ENCODE measurements at places on chromosomes 2 and 18. TPM values are rescaled to one million over a fixed set of nuclear protein-coding genes. Genes with fewer than 3 reads are reported as not detected.
A peak's percentile ranks its signal among the peaks of the same experiment; 100 is the strongest.

The CTAGE1 gene
- total RNA-seq: not detected

The MYOM1 gene
- 19.9 TPM for total RNA-seq

The COL4A4 gene
- 7.4 TPM for total RNA-seq

- DNase-seq: no peak
Measured at GRCh38 chr2:163734881-163735684, 725 bp downstream of the FIGN start.

- no peak for DNase-seq
Measured at GRCh38 chr2:227612546-227613271, 1.9 kb downstream of the SCYGR3 start.

GRCh38 chr2:235627682-235628081 lies 133.8 kb downstream of the AGAP1 start:
- DNase-seq: no peak

- DNase-seq: no peak
Measured at GRCh38 chr2:148594216-148594615, 50.3 kb upstream of the EPC2 start.

GRCh38 chr2:172279813-172280212 lies 147.6 kb upstream of the ITGA6 start:
- DNase-seq: no peak

- DNase-seq: no peak
Measured at GRCh38 chr2:179460181-179460929, 195.7 kb upstream of the SESTD1 start.

The FZD7 gene
- total RNA-seq: 13.0 TPM

DNA sequence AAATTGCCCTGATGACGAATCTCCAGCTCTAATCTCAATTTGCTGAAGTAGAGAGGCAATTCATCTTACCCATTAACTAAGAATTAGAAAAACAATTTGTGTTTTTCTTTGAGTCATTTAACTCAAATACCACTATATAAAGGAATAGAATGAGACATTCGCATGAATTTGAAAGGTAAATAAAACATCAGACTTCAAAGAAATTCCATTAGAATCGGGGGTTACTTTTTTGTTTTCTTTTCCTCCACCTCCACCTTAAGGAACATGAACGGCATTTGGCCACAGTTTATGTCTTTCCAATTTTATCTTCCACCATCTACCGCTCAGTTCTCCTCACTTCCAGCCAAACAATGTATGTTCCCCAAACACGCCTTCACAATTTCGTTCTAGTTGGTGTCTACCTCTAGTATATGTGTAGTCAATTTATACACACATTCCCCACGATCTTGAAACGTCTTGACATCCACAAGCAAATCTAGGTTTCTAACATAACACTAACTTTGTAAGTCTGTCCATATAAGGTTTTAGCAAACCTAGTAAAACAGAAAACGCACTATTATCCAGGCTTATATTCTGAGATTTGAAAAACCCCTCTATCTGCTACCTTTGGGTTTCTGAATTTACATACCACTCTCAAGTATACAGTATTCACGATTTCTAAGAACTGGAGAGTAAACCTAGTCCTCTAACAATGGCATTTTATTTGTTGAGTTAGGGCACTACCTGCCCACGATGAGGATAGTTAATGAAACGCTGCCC lies 1.2 kb upstream of the SMCHD1 start:
- no peak for DNase-seq

DNA sequence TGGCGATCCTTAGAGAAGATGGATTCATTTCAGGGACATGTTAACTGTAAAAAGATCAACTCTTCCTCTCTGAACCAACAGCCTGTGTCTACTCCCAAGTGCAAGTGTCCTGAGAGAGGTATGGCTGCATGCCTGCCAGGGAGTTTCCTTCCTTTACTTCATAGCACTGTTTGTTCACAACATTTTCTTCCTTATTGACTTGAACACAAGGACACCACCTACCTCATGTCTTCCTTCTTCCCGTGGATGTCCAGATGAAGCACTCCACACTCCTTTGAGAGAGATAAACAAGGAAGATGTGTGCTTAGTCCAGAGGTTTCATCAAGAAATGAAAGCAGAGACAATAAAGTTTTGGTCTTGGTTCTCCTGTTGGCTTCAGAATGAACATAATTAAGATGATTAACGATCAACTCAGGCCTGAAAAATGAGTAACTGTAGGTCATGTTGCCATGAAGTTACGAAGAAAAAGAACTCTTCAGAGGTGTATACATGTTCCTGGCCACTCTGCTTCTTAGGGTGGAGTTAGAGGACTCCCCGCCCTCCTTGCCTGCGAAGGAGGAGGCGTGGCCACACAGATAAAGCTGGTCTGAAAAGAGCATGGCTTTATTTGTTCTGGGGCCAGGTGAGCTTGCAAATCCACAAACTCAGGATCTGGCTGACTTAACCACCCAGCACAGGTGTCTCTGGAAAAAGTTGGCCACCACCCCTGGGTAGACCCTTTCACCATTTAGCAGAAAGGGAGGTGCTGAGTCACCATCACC lies 155.0 kb upstream of the KCTD1 start:
- no peak for DNase-seq

The FLACC1 gene
- 5.4 TPM for total RNA-seq

The TNFAIP6 gene
- total RNA-seq: 14.4 TPM

- no peak for DNase-seq
Measured at GRCh38 chr18:58148954-58149471, 105.0 kb downstream of the NEDD4L start.

DNA sequence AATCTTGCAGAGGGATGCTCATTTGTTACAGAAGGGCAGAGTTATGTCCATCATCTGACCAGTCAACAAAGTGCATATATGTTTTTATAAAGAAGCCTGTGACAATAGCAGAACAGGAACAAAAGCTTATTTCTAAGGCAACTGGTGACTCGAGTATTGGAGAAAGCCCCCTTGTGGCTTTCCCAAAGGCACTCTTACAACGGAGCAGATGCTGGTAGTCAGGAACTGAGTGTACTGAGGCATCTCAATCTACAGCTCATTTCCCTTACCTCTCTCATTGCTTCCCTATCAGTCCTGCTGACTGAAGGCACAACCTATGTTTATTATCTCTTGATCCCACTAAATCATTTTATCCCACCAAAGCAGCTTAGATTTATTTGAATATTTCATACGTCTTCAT lies 557.1 kb upstream of the CHAC2 start:
- no peak for DNase-seq

DNA sequence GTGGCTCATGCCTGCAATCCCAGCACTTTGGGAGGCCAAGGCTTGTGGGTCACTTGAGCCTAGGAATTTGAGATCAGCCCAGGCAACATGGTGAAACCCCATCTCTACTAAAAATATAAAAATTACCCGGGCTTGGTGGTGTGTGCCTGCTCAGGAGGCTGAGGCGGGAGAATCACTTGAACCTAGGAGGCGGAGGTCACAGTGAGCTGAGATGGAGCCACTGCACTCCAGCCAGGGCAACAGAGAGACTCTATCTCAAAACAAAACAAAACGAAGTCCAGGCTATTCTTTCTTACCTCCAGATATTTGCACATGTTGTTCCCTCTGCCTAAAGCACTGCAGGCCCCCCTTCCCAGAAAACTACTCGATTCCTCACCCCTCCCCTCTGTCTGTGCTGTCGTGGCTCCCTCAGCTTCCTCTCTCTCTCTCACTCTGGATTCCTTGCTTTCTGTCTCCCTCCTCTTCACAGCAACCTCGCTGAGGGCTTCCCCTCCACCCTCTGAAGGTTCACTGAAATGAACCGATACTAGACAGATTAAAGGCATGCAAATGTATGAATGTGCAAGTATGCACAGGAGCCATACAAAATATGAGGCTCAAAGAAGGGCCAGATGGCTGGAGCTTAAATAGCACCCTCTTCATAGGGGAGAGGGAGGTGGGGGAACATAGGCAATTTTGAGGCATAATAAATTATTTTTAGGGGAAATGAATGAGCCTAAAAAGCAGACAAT lies 18.5 kb downstream of the TMEM177 start:
- DNase-seq: no peak

DNA sequence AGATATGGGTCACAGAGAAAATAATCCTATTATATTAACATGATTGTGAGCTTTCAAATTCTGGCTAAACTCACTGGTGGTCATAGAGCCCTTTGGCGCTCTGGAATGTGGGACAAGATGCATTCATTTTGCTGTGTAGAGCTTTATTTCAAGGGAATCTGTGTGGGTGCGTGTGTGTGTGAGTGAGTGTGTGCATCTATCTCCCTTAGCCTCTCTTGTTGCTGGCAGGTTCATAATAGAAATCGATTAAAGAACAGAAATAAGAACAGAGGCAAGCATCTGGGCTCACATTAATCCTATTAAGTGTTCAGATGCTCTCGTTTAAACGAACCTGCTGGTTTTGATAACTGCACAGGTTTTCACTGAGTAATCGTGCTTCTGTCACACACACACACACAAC lies 155.4 kb upstream of the PID1 start:
- DNase-seq: no peak

The ITM2C gene
- 136 TPM for total RNA-seq

The GPAT2 gene
- total RNA-seq: 11.1 TPM

GRCh38 chr18:46712406-46712805 lies 44.4 kb downstream of the ST8SIA5 start:
- no peak for DNase-seq

GRCh38 chr2:19899985-19900930 lies 1.5 kb downstream of the TTC32 start:
- DNase-seq: no peak

The HJURP gene
- total RNA-seq: 0.71 TPM

GRCh38 chr18:26071725-26072124 lies 18.7 kb downstream of the SS18 start:
- no peak for DNase-seq

DNA sequence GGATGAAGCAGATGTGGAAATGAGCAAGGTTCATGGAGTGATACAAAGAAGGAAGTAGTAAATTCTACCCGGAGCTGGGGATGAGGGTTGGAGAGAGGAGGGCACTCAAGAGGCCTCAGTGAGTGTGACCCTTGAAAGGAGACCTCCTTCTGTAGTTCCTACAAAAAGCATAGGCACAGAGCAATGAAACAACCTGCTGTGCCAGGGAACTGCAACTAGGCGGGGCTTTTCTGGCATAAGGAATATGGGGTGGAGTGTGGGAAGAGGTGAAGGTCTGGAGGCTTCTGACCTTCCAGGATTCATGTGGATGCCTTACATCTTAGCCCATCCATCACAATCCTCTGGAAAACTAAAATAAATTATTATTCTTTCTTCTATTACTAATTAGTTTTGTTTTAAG lies 25.5 kb upstream of the PGAP1 start:
- DNase-seq: no peak

- no peak for DNase-seq
Measured at GRCh38 chr2:46120792-46121555, 176.2 kb upstream of the EPAS1 start.

The SNED1 gene
- total RNA-seq: 148 TPM

- no peak for DNase-seq
Measured at GRCh38 chr18:43705850-43706249, 428.6 kb upstream of the SYT4 start.

- DNase-seq: no peak
Measured at GRCh38 chr18:70319187-70319586, 30.3 kb downstream of the SOCS6 start.

DNA sequence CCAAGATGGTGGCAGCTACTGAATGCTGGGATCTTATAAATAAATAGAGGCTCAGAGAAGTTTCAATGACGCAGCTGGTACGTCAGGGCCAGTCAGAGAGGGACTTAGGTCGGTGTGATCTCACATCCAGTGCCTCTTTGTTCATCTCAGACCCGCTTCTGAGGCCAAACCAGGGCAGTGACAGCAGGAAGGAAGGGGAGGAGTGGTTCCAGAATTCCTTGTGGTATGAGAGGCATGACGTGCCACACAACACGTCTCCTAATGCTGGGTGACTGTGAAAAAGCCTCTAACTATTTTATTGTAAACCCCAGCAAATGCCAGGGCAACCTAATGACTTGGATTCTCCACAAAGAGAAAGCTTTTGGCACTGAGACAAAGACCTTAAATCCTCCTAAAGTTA lies 423.3 kb downstream of the LPIN1 start:
- peak; percentile 74 for DNase-seq

The TSPYL6 gene
- 0.13 TPM for total RNA-seq

The GLI2 gene
- 14.4 TPM for total RNA-seq

DNA sequence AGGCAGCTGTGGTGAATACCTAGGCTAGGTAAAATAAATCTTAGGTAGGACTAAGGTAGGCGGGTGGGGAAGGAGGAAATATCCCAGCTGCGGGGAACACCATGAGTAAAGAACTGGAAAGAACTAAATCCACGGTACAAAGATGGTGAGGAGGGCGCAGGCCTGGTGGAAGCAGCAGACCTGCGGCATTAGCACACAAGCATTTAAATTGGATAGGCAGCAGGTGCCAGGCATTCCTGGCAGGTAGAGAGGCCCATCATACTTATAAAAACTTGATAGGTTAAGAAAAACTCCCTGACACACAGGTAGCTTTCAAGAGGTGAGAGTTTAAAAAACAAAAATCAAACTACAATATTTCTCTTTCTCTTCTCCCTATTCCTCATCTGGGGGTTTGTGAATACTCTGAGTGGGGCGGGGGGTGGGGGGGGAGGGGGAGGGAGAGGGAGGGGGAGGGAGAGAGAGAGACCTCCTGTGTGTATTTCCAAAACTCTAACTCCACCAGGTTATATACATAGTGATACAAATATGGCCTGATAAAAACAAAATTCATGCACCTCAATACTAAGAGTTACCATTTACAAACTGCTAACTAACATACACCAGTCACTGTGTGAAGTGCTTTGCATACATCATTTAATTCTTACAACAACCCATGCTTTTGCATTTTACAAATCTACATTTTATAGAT lies 13.5 kb downstream of the AAK1 start:
- no peak for DNase-seq

- no peak for DNase-seq
Measured at GRCh38 chr2:165268754-165269153, 29.5 kb downstream of the SCN2A start.

DNA sequence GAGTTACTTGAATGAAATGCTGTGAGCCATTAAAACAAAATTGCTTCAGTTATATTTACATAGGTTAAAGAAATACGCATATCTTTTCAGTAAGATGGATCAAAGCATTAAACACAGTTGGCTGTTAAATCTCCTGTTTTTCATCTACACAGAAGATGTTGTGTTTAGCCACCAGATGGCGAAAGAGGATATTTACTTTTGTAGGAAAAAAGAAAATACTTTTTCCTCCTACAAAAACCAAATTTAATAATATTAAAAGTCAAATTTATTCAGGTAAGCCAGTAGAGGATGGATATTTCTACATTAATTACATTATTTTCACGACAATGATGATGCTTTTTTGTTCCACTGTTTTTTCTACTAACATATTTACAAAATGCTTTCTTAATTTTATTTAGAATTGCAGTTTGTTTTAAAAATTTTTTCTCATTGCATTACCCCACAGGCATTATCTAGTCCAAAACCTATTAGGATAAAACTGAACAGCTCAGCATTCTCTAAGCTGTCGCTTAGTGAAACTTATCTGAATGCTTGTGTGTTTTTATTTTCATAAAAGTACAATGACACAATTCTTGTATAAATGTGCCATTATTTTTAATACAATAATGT lies 173.7 kb downstream of the ASXL3 start:
- no peak for DNase-seq

DNA sequence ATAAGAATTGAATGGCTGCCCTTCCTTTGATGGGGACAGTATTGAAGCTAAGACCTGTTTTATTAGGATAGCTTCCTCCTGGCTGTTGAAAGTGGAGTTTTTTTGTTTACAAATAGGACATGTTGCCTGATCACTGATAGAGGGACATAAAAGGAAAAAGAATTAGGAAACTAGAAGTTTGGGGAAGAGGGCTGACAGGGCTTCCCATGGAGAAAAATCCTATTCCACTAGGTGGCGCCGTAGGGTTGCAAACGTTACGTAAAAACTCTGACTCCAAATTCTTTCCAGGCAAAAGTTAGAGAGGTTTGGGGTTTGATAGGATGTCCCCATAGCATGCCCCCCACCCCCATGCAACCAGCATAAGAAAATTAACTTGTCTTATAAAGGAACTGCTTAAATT lies 11.1 kb upstream of the RBFA start:
- no peak for DNase-seq
